ENCODE measurements at places on chromosomes 6 and 20.

GRCh38 chr6:167856999-167857660, 30.4 kb downstream of the AFDN start:
- DNase-seq = no peak

DNA sequence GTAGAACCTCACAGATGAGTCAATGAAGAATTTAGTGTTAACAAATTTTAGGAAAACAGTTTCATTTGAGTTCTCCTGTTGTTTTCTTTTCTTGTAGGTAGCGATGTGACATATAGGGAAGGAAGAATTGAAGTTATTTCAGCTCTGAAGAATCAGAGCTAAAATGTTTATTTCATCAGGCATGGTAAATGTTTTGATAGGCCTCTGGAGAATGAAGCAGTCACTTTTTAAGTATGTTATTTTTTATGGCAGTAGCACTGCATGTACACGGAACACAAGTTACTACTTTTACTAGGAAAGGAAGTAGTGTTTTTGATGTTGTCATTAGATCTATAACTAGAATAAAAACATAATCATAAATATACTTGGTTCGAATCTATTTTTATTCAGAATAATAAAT, 1357.3 kb upstream of the CITED2 start:
- no peak for DNase-seq

GRCh38 chr6:18330548-18331081, 56.5 kb upstream of the RNF144B start:
- no peak for DNase-seq

- DNase-seq = no peak
Observed at GRCh38 chr6:124870611-124871459, 91.4 kb upstream of the RNF217 start.

DNA sequence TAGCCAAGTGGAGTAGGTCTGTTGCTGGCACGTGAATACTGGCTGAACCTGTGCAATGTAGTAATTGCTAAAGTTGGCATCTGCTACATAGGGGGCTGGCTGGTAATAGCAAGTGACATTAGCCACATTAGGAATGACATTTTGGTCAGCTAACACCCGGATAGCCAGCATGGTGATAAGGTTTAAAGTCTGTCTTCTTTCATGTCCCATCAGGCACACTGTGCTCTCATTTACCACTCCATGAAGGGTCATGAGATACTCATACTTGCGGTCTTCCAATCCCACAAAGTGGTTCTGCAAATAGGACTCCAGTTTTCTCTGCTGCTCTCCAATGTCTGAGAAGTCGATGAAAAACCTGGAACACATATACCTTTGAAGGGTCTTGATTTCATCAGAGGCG, 2.8 kb downstream of the TENT5A start:
- DNase-seq = no peak

DNA sequence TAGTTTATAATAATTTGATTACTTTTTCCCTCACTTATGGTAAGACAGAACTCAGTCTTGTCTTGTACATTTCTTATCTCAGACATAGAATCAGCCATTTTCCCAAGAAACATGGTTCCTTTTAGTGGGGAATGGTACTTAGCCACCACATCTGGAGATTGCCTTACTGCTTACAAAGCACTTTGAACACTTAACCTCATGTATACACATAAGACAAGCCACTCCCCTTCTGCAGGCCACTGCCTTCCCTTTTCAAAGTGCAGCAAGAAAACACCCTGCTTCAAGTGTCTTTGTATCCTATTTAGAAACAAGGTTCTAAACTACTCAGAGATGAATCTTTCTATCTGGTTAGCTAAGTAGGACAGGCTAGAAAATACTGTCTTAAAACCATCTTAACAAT, 159.2 kb downstream of the UBE3D start:
- DNase-seq = no peak

DNA sequence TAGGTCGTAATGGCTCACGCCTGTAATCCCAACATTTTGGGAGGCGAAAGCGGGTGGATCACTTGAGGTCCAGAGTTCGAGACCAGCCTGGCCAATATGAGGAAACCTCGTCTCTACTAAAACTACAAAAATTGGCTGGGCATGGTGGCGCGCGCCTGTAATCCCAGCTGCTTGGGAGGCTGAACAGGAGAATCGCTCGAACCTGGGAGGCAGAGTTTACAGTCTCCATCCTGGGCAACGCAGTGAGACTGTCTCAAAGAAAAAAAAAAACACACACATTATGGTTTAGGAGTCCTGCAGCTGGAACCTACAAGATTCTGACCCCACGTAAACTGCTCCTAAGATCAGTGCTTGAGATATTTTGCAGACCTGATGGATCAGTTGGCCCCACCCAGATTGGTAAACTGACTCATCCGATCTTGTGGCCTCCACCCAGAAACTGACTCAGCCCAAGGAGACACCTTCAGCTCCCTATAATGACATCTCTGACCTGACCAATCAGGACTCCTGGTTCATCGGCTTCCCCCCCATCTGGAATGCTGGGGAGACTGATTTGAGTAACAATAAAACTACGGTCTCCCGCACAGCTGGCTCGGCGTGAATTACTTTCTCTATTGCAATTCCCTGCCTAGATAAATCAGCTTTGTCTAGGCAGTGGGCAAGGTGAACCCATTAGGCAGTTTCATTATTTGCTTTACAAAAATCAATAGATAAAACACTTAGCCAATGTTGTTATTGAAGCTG, 96.2 kb upstream of the BTN3A2 start:
- peak; percentile 69 for DNase-seq

GRCh38 chr6:147691446-147691845, 183.0 kb downstream of the SAMD5 start:
- no peak for DNase-seq

- DNase-seq = no peak
Observed at GRCh38 chr6:150704447-150705192, 104.9 kb downstream of the PLEKHG1 start.

GRCh38 chr20:33971147-33971975, 22.4 kb upstream of the RALY start:
- DNase-seq = no peak

- DNase-seq = no peak
Observed at GRCh38 chr6:126143761-126144251, 157.5 kb downstream of the TRMT11 start.

GRCh38 chr20:37316116-37316774, 26.8 kb downstream of the MANBAL start:
- peak; percentile 79 for DNase-seq

- DNase-seq = no peak
Observed at GRCh38 chr6:33249732-33250630, 21.7 kb downstream of the VPS52 start.

GRCh38 chr6:150196942-150197745, 54.3 kb downstream of the PPP1R14C start:
- no peak for DNase-seq

DNA sequence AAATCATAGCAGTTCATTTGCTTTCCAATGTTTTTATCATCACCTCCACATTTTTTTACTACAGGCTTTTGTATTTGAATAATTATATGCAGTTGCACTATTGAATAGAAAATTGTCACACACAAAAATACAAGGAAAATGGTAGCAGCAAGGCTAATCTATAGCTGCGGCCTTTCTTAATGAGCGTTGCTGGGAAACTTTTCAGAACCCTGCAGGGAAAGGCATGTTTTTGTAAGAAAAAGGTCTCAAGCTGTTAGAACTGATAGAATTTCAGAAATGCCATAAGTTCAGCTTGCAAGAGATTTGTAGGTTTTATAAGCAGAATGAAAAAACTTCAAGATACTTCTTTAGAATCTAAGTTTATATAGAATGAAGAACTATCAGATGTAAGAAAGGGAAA, 535.8 kb downstream of the LMBRD1 start:
- no peak for DNase-seq

DNA sequence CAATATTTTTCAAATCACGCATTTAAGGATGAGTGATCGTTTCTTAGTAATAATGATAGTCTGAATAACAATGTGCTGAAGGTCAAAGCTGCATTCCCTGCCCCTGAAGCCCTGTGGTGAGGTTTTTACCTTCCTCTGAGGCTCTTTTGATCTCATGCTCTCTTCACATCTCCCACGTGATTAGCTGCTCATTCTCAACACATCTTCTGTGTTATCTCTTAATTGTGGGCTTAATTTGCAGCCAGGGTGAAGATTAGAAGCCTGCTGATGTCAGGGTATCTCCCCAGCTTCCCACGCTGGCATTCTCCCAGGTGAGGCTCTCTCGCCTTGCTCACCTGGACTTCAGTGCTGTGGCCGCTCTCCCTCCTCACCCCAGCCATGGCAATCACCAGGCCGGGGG, 109.7 kb upstream of the FOXQ1 start:
- DNase-seq = no peak

DNA sequence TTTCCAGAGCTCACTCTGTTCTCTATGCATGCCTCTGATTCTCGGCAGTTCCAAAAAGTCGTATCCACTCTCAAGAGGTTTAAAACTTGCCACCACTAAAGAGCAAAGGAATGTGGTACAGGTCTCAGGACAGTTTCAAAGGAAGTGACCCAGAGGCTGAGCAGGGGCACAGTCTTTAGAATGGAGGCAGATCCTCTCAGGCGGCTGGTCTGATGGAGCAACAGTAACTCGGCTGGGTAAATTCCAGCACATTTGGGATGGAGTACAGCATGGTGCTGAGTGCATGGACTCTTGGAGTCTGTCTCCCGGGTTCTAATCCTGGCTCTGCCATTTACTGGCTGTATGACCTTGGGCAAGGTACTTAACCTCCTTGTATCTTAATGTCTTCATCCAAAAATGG, 88.1 kb upstream of the BACH2 start:
- no peak for DNase-seq

DNA sequence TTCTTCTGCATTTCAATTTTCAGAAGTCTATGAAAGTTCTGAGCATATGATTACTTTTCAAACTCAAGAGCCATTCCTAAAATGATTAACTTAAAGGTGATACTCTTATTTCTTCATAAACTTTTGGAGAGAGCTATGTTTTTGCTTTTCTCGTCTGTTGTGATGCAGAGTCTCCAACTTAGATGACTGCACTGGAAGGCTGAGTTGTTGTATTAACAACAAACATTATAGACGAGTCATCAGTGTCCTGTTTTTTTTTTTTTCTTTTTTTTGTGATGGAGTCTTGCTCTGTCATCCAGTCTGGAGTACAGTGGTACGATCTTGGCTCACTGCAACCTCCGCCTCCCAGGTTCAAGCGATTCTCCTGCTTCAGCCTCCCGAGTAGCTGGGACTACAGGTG, 101.9 kb downstream of the CD109 start:
- no peak for DNase-seq

GRCh38 chr20:55094353-55094861, 619.0 kb downstream of the DOK5 start:
- no peak for DNase-seq

DNA sequence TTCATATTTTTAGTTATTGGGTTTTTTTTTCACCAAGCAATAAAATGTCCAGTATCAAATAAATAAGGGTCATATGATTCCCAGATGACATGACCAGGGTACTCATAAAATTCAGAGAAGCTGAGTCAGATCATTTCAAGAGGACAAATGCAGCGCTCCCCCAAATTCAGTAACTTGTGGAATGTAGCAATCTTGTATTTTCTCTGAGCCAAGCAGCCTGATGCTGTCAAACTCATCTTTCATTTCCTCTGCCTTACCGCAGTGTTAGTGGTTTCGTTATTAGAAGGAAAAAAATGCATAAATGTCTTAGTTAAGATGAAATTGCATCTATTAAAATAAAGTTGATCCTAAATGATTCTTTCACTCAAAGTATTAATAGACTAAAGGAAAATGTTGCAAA, 57.8 kb upstream of the EDN1 start:
- no peak for DNase-seq

DNA sequence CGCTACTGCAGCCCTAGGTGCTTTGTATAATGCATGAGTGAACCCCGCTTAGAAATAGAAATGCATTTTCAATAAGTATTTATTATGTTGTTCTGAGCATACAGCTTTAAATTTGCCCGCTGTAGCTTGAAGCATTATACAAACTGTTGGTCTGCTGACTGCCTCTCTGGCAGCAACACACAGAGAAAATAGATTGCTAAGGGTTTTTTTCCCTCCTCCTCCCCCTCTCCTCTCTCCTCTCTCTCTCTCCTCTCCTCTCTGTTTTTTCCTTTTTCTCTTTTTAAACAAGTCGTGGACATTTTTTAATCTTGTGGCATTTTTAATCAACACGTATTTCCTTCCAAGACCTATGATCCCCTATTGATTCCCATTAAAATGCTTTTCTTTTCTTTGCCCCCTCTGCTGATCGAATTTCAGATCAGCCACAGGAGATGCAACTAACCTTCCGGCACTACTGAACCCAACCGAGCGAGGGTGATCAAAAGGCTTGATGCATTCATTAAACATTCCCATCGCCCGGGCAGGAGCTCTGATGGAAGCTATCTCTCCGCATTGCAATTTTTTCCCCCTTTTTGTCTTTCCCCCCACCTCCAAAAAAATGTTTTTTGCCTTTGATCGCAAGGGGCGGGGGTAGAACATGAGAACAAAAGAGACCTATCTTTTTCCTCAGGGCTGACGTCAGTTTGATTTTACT, 90.7 kb upstream of the ARID1B start:
- DNase-seq = peak; percentile 70

DNA sequence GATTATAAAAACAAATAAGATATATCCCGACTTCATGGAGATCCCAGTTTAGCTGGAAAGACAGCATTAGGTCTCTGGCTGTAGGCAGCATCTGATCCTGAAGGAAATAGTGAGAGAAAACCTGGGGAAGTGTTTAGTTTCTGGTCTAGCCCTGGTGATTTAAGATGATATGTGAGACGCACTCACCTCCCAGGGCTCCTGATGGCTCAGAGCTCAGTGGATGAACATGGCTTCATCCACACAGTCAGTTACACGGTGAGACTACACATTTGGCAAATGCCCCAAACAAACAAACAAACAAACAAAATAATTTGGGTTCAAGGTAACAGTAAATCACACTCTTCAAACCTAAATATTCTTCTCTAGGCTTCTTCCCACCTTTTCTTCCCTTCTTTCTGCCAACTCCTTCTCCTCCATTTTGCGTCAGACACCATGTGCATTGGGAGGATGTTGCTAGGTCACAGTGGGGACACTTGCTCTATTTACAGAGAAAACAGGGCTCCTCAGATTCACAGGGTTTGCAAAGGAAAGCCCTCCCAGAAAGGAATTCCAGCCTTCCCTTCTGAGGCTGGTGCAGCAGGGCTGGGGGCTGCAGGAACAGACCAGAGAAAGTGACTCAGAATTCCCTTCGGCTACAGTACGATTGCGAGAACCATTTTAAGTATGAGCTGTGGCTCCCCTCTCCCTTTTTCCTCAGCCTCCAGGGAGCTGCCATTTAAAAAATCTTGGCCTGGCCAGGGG, 59.6 kb upstream of the SALL4 start:
- DNase-seq = no peak

GRCh38 chr6:14826456-14826855, 419.4 kb upstream of the JARID2 start:
- DNase-seq = no peak

DNA sequence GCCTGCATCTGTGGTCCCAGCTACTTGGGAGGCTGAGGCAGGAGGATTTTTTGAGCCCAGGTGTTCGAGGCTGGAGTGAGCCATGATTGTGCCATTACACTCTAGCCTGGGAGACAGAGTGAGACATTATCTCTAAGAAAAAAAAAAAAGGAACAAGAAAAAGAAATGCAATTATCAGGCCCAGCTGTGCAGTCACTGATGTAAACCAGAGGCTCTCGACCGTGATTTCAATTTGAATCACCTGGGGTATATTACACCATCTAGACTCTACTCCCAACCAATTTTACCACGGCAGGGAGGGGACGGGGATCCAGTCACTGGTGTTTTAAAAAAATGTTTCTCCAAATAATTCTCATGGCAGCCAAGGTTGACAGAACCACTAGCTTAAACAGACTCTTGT, 48.8 kb upstream of the NKX2-2 start:
- no peak for DNase-seq

- DNase-seq = no peak
Observed at GRCh38 chr20:18138266-18138582, 561 bp downstream of the KAT14 start.

All from activated CD4-positive, alpha-beta T cell treated with anti-CD3 and anti-CD28 coated beads, Interleukin-2, amount 10 ng/mL, durations not matched to agents 24 days and 14 days (primary cell).